Stromal cell of bone marrow (primary cell): ENCODE measurements at places on chromosomes 4 and X.

DNA sequence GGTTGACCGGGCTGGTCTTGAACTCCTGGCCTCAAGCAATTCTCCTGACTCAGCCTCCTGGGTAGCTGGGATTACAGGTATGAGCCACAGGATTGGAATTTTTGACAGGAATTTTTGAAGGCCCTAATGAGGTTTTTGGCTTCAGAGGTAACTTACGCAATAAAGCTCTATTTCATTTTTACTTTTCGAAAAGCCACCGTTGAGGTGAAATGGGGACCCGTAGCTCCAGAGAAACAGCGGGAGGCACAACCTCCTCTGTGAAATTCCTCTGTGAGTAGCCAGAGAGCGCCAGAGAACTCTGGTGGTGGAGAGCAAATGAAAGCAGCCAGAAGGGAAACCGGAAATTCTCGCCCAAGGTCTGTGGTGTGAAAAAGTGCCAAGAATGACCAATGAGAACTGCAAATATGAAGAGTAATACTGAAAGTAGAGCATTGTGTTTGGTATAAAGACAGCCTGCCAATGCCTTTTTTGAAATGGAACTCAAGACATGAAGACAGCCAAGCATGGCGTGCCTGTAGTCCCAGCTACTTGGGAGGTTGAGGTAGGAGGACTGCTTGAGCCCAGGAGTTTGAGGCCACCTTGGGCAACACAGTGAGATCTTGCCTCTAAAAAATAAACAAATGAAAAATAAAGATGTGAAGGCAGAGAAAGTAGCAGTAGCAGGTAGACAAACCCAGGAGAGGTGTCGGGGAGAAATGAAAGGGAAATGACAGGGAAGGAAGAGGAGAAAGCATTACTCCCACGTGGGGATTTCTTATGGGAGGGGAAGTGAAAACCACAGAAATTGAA is 33.0 kb upstream of the TMEM131L start:
- DNase-seq: peak; percentile 93

- DNase-seq: no peak
These were observed 13.4 kb downstream of the STAP1 start for GRCh38 chr4:67571975-67572374.

DNA sequence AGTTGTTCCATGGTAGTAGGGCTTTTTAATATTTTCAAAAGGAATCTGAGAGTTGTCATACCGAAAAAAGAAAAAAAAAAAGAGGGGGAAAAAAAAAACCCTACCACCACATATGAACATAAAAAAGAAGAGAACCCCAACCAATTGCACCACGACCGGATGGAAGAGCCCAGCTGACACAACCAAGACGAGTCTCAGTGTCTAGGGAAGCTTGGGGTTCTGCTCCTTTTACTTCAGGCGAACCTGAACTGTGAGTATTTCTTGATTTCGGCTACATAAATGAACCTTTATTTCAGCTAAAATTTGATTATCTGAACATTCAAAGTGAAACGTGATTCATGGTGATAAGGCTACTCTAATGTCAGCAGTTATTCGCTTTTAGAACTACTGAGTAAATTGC is at the start of gene GPR34:
Gene GPR34, plus strand, starts transcription at position 139 of the 400 bp plus-strand sequence. CDS start 6,661 bp downstream, outside the sequence.
- no peak for DNase-seq

DNA sequence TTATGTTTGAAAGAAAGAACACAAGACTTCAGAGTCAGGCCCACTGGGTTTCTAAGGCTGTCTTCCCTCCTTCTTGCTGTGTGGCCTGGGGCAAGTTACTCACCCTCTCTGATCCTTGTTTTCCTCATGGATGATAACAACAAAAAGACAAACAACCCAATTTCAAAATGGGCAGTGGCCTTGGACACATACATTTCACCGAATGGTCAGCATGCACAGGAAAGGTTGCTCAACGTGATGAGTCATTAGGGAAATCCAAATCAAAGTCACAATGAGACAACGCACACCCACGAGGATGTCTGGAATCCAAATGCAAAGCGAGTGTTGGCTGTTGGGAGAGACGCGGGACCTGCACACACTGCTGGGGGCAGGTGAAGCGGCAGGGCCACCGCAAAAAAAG is 50.8 kb upstream of the PPP2R2C start:
- no peak for DNase-seq
